Renal pelvis (tissue), 12 donors: ENCODE measurements at places on chromosomes 7 and 10.

DNA sequence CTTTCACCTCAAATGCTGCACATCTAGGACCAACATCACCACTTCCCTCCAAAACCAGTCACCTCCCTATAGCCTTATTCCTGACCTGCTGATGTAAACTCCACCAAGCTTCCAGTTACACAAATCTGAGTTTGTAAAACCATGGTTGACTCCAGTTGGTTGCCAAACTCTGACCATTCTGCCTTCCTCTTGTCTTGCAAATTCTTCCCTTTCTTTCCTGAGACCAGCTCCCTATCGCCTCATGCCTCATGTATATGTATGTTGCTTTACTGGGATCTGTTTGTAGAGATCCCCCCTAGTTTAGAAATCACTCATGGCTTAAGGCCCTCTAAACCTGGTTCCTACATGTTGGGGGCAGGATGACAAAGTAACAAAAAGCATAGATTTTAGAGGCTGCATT is 31.3 kb downstream of the PAX2 start:
- DNase-seq = no peak

- DNase-seq = no peak
Measured at GRCh38 chr7:3070908-3071307, 27.2 kb upstream of the CARD11 start.

DNA sequence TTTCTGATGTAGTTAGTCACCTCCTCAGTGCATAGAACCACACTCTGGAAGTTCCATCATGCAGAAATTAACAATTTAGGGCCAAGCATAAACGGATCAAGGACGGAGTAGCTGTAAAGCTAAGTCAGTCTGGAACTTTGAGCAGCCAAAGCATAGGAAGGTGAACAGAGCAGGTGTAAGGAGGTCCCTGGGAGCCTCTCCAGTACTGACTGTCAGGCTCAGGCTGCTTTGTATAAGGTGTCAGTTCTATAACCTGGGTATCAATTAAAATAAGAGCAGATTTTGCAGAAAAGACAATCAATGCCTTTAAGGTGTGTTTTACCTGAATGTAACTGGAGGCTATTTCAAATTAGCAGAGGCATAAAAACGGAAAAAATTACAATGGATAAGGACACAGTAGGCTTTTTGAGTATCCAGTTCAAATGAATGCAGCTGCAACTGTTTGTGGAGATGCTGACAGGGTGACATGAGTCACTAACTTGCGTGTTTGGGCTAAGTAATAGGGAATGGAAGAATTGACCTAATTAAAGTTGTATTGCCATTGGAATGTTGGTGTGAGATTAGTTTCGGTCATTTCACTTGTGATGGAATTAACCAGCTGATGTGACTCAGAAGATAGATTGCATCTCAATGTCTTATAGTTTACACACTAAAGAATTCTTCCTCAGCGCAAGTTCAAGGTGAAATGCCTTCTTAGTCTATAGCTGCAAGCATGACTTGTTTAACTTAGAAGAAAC is 417.9 kb upstream of the CNTNAP2 start:
- no peak for DNase-seq

- DNase-seq = no peak
Measured at GRCh38 chr7:80183900-80184685, 49.5 kb downstream of the GNAI1 start.

GRCh38 chr7:70392877-70393435 is 739.0 kb upstream of the GALNT17 start:
- DNase-seq = no peak

DNA sequence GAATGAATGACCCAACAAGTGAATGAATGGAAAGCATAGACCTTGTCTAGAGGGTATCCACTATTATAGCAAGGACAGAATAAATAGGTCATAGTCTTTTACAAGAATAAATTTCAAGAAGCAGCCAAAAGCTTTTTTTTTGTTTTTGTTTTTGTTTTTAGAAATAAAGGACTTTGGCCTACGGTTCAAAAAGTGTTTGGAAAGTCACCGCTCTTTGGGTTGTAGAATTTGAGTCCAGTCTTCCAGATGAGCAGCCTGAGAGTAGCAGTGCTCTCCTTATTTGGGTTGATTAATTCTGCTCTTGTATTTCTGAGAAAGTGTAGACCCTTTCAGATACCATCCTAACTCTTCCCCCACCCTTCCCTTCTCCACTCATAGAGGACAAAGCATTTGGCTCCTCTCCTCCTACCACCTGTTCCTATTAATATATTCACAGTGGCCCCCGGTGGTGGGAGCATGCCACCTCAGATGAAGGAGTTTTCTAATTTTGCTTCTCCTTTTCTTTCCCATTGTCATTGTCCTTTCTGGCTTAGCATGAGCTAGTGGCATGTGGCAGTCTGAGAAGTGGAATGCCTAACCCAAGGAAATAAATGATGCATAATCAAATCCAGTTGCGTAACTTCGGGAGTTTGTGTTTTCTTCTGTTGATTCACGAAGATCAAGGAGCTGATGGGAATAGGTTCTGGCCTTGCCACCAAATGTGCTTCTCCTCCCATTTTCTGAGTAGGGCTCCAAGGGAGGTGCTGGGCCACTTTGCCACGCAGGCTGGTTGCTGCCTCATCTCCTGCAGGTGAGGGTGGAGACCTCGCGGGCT is 114.7 kb downstream of the CHN2 start:
- no peak for DNase-seq

GRCh38 chr10:133458021-133458709 is 4.4 kb downstream of the SCART1 start:
- no peak for DNase-seq

DNA sequence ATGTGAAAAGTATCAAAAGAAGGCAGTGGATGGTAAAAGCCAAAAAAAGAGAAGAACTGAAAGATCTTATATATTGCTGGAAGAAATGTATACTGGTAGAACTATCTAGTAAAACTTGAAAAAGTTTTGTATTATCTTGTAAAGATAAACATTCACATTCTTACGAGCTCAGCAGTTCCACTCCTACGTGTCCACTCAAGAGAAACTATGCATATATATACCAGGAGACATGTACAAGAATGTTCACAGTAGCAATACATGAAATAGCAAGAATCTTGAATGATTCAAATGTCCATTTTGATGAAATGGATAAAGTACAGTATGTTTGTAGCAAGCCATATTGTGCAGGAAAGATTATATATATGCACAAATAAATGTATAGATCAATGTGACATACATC is 155.0 kb downstream of the RNF133 start:
- no peak for DNase-seq

DNA sequence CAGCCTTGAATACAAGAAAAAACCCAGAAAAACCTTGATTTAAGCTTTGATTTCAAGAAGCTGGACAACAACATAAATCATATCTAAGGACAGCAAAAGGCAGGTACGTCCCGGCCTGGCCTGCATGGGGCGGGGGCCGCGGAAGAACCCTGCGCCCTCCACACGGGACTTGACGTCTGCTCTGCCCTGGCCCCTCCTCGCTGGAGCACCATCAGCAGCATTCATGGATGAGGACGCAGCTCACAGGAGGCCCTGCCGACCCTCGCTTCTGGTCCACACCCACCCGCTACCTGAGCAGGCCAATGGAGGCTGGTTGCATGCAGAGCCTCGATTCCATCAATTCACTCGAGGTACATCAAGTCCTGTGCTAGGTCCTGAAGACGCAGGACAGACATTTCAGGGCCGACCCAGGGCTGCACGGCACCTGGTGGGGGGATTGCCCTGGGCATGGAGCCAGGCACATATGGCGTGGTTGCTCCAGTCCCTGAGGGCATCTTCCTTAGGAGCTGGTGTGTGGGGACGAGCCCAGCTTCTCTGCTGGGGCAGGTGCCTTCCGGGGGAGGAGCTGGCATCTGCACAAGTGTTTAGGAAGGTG is 63.1 kb upstream of the NKX6-2 start:
- DNase-seq = no peak

GRCh38 chr7:50209461-50210135 is 94.9 kb upstream of the IKZF1 start:
- DNase-seq = no peak

DNA sequence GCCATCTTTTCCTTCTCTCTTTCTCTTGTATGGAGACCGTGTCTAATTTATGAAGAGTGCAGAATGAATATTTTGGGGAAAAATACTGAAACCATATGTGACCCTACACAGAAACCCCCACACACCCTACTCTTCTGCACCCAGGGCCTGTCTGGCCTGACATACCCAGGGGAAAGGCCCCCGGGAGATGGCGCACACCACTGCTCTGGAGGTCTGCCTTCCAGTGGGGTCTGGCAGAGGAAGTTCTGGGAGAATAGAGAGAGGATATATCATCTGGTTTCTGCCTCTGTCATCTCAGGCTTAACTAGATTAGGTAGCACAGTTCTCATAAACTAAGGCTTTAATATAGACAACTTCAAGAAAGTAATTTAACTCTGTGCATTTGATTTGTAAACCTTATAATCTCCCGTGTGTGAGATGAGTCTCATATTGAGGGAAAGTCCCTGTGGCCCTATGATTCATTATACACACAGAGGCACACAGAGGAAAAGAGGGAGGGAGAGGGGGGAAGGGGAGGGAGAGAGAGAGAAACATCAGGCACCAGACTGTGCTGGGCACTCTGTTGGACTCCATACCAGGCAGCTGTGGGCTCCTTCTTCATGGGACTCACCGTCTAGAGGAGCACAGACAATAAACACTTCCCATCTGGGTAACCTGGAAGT is 123.3 kb downstream of the AOAH start:
- no peak for DNase-seq

- no peak for DNase-seq
Measured at GRCh38 chr7:145050415-145050814, 214.6 kb upstream of the TPK1 start.

GRCh38 chr7:53768186-53768585 is 732.8 kb downstream of the POM121L12 start:
- no peak for DNase-seq

DNA sequence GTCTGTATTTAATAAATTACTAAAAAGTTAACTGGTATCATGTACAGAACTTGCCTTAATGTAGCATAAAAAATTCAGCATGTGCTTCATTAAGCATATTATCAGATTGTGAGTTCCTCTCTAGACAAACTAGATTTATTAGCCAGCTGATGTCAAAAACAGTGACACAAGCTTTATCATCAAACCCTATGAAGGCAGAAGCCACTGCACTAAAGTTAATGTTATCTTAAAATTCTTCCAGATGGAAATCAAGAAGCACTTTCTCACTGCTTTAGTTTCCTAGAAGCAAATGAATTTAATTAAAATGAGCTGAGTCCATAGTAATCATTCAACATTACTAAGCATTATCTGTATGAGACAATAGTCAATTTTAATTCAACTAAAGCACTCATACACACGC is 96.4 kb downstream of the ARHGAP12 start:
- DNase-seq = no peak

GRCh38 chr7:5193880-5194279 is 3.8 kb downstream of the WIPI2 start:
- DNase-seq = no peak

DNA sequence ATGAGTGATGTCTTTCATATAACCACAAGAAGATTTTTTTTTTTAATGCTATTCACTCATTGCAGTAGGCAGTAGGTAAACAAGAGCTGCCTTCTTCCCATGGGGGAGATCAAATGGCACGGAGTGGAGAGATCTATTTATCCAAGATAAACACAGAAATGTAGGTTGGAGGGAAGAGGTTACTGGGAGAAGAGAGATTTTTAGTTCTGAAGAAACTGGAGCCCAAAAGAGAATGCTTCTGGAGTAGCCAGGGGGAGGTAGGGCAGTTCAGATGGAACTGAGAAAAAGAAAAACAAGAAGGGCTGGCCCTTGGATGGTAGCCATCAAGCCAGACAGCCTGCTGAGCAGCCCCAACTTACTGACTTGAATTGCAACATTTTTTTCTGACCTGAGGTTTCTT is 270.1 kb upstream of the TPK1 start:
- DNase-seq = peak; percentile 23

DNA sequence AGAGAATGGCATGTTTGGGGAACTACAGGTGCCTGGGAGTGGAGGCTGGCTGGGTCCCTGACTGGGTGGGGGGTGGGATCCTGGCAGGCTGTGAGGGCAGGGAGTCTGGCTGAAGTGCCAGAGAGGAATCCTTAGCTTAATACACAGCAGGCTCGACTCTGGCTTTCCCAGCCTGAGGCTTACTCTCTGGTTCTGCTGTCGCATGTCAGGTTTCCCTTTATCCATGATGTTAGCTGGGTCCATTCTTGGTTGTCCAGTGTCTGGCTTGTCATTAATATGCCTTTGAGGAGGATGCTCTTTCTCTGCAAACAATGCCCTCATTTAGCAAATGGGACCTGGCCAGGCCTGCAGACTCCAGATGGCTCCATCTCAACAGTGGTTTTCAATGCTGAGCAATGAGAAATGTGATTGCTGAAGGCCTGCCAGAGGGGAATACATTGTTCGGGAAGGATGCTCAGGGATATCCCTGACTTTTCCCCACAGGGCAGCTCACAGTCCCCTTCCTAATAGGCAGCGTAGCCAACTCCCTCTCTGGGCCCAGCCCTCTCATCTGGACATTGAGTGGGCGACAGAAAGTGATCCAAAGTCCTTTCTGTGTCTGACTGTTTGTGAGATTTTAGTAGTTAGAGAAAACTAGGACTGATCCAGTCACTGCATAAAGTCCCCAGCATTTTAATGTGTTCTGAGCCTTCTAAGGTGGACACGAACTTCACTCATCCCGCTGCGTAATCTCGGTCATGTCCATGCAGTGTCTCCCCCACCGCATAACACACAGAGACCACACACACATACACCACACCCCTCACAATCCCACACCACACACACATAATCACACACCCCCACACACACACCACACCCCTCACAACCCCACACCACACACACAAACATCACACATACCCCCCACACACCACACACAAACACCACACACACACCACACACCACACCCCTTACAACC is 124.9 kb downstream of the ANLN start:
- no peak for DNase-seq

- no peak for DNase-seq
Measured at GRCh38 chr10:8803992-8804391, 749.5 kb downstream of the GATA3 start.

GRCh38 chr10:16968416-16969041 is 151.3 kb upstream of the RSU1 start:
- DNase-seq = peak; percentile 61

- DNase-seq = no peak
Measured at GRCh38 chr10:128063736-128064107, 62.5 kb downstream of the MKI67 start.

DNA sequence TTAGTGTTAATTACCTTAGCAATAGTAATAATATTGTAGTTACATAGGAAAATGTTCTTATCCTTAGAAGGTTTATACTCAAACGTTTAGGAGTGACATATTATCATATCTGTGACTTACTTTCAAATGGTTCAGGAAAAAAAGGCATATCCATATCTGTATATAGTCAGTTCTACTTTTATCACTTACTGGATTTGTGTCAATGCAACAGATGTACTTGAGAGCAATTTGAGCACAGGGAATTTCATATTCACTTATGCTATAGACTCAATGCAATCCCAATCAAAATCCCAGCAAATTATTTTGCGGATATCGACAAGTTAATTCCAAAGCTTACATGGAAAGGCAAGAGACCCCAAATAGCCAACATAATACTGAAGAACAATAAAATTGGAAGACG is 10.0 kb downstream of the DENND11 start:
- no peak for DNase-seq

GRCh38 chr7:143171697-143172096 is 11.5 kb upstream of the TAS2R39 start:
- no peak for DNase-seq
